ENCODE measurements at places on chromosomes 13 and 19.

DNA sequence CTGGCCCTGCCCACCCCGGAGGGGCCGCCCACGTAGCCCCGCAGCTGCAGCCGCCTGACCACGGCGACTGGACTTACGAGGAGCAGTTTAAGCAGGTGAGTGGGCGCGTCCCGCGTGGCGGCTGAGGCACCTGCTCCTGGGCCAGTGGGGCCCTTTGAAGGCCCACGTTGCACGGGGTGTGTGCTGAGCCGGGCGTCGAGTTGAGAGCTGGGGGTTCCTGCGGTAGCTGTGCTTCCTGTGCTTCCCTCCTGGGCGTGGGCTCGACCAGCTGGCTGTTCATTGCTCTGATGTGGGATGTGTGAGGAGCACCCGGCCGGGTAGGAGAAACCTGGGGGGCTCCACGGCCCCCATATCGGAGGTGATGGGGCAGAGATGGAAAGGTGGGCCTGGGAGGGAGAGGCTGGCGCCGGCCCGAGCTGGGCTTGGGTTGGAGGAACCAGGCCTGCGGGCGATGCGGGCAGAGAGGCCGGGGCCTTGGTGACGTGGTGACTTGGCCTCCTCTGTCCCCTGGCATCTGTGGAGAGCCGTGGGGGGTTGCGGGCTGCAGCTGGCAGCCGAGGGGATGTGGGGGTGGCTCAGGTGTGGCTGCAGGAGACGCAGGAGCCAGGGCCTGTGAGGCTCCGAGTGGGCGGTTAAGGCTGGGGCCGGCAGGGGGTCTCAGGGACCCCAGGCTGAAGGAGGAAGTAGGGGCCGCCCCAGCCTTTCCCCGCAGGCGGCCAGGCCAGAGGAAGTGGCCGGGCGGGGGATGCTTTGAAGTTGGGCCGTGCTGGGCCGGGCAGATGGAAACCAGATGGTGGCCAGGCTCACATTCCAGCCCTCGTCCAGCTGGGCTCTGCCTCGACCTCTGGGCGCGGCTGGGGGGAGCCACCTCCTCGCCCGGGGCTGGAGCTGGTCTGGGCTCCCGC is 7.1 kb downstream of the ARID3A start:
- DNase-seq: peak; percentile 66

- no peak for DNase-seq
Measured at GRCh38 chr19:24004166-24004565, 82.8 kb upstream of the ZNF254 start.

DNA sequence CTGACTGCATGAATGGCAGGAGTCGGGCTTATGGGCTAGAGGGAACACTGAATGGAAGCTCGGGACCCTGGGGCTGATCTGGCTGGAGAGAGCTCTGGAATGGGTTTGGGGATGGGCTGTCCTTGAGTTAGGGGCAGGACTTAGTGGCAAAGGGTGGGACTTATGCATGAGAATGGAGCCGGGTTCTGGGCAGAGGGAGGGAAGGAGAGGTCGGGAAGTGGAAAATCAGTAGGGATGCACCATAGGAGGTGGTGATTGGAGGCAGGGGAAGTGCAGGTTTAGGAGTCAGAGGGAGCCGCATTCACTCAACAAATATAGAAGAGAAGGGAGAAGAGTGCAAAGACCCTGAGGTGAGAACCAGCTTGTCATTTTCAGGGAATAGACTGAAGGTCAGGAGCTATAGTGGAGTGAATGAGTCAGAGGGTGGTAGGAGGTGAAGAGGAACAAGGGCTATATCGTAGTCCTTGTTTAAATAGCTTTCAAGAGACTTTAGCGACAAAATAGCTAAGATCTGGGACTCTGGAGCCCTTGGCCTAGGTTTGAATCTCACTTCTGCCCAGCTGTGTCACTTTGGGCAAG is 748 bp downstream of the RAB4B start:
- no peak for DNase-seq

DNA sequence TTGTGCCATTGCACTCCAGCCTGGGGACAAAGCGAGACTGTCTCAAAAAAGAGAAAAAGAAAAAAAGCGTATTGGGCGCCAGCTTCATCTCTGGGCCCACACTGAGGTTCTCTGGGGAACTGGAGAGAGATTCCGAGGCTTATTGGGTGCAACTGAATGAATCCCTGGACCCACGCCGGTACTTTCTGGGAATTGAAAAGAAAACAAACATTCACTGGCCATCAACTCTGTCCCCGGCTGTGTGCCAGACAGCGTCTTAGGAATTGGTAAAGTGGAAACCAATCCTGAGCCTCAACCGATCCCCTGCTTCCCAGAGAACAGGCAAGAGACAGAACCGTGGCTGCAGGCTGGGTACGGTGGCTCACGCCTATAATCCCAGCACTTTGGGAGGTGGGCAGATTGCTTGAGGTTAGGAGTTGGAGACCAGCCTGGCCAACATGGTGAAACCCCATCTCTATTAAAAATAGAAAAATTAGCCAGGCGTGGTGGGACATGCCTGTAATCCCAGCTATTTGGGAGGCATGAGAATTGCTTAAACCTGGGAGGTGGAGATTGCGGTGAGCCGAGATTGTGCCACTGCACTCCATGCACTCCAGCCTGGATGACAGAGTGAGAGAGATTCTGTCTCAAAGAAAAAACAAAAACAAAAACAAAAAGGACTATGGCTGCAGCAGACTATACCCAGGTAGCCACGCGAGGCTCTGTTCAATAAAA is 8.6 kb downstream of the ANO8 start:
- no peak for DNase-seq

- DNase-seq: peak; percentile 81
Measured at GRCh38 chr19:38693380-38694223, 46.2 kb downstream of the ACTN4 start.

GRCh38 chr13:75256922-75257321 is 225.0 kb downstream of the TBC1D4 start:
- DNase-seq: no peak

GRCh38 chr19:17128403-17128802 is 52.8 kb downstream of the MYO9B start:
- DNase-seq: no peak
